ENCODE measurements at places on chromosomes 12 and 14.

DNA sequence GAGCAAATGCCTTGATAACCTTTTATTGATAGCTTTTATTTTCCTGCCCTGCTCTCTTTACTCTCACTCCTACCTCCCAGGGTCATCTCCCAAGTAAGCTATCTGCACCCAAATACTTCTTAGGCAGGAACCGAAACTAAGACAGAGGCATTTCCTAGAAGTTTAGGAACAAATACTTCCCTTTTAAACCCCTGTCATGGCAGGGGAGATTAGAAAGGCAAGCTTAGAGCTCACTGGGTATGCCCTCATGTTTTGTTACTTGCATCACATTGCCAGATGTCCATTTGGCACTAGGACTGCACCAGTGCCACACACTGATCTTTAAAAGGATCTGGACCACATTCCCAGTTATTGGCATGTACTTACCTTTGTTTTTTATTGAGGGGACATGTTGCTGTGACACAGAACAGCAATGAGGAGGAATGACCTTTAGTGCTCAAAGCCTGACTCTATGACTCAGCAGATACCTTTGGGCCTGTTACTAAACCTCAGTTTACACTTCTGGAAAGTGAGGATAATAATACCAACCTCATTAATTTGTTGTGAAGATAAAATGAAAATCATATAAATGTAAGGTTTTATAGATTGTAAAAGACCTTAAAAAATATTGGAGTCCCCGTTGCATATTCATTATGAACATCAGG lies 40.9 kb upstream of the MBIP start:
- no peak for DNase-seq

DNA sequence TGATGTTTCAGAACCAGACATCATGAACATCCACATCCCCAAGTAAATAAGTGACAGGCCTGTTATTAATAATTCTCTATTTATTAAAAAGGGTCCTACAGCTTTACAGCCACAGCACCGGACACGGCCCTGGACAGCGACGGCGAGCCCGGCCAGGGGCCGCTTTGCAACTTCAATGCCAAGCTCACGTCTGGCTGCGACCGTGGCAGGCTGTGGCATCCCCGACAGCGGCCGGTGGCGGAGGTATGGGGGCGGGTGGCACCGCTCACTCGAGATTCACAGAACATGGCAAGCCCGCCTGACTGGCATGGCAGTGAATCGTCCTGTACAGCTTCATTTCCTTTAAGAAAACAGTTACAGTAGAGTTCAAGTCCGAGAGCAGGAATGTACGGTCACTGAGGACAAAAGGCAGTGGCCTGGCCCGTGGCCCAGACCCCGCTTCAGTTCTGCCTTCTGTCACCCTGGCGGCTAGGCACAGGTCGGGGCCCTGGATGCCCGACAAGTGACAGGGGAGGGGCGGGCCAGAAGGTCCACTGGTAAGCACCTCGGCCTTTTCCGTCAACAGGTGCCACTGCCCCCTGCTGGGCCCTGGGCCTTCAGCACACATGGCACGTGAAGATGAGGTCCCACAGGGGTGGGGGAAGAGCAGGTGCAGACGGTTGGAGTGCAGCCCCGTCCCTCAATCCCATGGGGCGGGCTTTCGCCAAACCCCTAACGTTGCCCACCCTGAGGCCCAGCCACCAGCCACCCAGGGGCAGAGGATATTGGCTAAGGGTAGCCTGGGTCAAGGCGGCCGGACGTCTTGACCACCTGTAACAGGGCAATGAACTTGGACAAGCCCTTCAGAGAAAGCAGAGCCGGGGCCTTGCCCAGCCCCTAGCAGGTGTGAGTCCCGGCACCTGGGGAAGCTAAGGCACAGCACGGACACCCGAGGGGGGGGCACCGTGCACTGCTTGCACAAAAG lies 30.3 kb downstream of the HIP1R start:
- DNase-seq, result peak; percentile 2

DNA sequence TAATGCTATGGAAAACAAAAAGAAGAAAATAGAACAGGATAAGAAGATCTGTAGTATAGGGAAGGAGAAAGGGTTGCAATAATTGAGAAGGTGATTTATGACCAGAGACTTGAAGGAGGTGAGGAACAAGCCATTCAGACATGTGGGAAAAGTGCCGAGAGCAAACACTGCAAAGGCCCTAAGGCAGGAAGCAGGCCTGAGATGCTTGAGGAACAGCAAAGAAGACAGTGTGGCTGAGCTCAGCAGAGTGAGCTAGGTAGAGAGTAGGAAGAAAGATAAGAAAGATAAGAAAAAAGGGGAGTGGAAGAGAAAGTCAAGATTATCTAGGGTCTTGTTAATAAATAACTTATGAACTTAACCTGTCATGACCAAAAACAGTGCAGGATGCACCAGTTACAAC lies 671.8 kb downstream of the RPS29 start:
- DNase-seq, result no peak

DNA sequence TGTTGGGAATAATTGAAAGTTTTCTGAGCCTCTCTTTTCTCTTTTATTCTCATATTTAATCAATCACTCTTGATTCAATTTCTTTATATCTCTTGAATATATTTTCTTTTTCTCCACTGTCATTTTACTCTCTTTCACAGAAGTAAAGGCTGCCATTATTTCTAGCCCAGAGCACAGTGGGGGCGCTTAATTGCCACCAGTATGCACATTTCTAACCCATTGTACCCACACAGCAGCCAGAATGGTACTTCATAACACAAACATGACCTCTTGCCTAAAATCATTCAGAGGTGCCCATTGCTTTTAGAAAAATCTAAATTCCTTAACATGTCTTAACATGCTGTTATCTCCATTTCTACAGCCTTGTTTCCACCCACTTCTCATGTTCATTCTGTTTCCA lies 190.2 kb upstream of the LMO3 start:
- no peak for DNase-seq

DNA sequence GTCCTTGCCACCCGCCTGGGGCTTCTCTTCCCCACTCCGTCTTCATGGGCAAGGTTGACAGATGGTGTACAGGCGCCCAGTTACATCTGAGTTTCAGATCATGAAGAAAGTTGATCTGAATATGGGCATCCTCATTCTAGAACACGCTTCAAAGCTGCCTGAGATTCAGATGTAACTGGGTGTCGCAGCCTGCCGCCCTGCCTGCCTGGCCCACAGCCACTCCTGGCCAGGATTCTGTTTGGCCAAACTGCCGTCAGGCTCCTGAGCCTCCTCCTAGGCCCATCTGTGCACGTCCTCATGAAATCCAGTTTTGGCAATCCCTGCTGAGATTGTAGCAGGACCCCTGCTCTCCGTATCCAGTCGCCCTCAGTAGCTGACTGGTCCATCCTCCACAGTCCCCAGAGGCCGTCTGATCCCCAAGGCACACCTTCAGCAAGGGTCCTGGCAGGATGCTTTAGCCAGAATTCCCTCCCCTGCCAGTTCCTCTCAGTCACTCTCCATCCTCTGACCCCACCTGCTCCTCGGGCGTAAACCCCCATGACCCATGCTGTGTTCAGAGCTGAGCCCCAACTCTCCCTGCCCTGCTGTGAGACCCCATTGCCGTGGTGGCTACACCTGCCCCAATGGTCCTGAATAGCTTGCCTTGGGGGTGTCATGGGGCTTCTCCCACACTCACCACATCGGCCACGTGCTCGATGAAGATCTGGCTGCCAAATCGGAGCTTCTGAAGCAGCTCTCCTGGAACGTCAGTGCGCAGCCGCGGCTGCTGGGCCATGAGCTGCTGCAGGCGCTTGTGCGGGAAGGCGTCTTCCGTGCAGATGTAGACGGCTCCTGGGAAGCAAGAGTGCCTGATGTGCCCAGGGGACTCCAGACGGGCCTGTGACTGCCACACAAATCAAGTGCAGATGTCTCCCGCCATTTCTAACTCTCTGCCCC lies 12.5 kb downstream of the XRCC3 start:
- no peak for DNase-seq

- no peak for DNase-seq
These were observed 16.5 kb downstream of the KRT76 start for GRCh38 chr12:52760623-52761022.

DNA sequence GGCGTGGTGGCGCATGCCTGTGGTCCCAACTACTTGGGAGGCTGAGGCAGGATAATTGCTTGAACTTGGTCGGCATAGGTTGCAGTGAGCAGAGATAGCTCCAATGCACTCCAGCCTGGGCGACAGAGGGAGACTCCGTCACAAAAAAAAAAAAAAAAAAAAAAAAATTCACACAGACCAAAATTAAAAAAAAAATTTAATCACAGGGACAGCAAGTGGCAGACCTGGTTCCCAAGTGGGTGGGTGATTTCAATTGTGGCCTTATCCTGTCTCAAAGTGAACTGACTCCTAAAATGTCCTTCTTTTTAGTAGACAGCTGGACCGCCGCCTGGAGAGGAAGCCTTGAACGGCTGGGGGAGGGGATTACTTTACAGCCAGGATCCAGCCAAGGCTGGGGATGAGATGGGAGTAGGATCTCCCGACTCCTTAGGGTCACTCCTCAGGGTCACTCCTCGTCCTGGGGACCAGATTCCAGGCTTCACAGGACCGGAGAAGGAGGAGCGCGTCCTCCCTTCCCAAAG lies 1.5 kb upstream of the KCNH3 start:
- DNase-seq, result no peak

- DNase-seq, result no peak
These were observed 27.6 kb downstream of the PDE3A start for GRCh38 chr12:20395791-20396550.

GRCh38 chr14:94654071-94654861 lies 42.1 kb downstream of the SERPINA3 start:
- no peak for DNase-seq

DNA sequence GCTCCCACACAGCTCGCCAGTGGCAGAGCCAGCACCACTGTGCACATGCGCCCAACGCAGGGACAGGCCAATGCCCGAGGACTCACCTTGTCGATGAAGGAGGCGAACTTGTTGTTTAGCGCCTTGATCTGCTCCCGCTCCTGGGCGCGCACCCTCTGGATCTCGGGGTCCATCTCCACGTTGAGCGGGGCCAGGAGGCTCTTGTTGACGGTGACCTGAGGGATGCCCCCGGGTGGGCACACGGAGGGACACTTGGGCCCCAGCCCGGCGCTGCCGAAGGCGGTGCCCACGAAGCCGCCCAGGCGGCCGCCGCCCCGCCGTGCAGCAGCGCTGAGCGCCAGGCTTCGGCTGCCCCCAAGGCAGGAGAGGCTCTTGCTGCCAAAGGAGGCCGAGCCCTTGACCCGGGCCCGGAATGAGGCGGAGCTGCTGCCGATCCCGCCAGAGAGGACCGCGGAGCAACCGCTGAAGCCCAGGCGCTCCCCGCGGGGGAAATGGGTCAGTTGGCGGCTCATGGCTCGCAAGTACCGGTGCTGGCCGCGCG lies at the start of gene KRT72:
Gene KRT72 (minus strand): TSS at position 523 of the 541 bp plus-strand sequence. CDS start 11 bp downstream, at position 512.
- DNase-seq, result no peak

DNA sequence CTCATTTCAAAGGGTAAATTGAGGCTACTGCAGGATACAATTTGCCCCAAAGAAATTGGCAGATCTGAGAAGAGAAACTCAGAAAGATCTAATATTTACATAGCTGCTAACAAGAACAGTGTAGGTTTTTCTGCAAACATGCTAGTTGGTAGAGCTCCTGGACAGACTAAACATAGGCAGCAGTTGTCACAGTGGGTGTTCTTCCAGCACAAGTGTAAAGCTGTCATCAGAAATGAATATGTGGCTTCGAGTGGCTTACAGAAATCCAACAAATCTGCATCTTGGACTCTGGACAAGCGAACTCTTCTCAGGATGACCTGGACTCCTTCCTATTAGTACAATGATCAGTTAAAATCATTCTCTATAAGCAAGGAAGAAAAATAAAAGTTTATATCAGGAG lies 5.9 kb downstream of the CBX5 start:
- no peak for DNase-seq
